ENCODE measurements at places on chromosomes 4 and X. TPM values are rescaled to one million over a fixed set of nuclear protein-coding genes. Genes with fewer than 3 reads are reported as not detected.

- DNase-seq, result no peak
These were observed 48.3 kb upstream of the MND1 start for GRCh38 chr4:153296040-153296823.

The MSN gene
- 919 TPM for total RNA-seq

DNA sequence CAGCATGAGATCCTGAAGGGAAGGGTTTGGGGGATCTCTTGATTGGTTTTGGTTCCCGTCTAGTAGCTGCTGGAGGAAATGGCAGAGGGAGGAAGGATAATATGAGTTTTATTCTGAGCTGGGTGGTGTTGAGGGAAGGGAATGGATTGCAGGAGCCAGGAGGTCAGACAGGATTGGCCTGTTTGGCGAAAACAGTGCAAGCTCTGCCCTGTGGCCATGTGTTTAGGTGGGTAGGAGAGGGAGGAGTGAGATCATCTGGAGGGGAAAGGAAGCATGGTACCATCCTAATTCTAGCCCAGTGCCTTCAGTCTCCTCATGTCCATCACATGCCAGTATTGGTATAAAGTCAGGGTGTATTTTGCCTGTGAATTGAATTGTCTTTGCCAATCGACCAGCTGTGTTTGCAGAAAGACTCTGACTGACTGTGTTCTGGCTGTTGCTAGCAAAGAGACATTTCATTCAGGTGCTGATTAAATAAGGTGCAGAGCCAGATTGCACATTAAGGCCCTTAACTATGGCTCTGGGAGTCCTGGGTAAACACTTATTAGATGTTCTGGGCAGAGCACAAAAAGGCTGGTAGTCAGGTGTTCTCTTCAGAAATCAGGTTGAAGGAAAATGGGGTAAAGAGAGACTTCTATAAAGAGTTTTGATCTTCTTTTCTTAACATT lies 10.0 kb downstream of the TMEM164 start:
- no peak for DNase-seq

GRCh38 chr4:24245491-24245820 lies 338.9 kb downstream of the DHX15 start:
- DNase-seq, result no peak

- DNase-seq, result no peak
These were observed 63.6 kb downstream of the PALLD start for GRCh38 chr4:168560184-168561180.

The FGFBP1 gene
- not detected for total RNA-seq

DNA sequence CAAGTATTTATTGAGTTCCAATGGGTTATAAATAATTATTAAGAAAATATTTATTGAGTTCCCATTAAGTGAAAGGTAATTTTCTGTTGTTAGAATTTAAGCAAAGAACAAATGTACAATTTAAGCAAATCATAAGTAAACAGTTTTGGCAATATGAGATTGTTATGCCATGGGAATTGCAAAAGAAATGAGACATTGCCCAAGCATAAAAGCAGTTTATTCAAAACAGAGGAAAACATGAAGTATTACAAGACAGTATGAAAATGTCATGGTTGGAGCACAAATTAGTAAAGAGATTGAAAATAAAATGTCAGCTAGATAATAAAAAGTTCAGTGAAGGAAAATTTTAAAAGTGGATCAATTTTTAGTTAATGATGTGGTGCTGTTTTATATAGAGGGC lies 706.1 kb upstream of the EPHA5 start:
- no peak for DNase-seq

- DNase-seq, result no peak
These were observed 469.0 kb upstream of the PRKX start for GRCh38 chrX:4182408-4182806.

All from natural killer cell (primary cell).